ENCODE measurements at places on chromosomes 1 and 21.

DNA sequence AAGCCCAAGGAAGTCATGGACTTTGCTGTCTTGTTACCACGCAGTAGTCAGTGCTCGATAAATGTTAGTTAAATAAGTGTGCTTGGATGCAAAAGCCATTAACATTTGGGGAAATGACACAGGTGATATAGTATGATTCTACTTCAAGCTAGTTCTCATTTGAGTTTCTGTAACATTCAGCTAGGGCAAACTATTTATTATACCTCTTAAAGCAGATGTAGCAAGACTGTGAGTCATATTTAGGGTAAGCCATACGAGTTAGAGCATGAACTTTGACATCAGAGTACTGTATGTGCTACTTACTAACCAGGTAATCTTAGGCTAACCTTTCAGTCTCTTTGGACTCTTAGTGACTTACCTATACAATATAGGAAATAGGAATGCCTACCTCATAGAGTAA lies 21.0 kb downstream of the CLCA4 start:
- DNase-seq = no peak

- no peak for DNase-seq
These were observed 67.6 kb downstream of the POFUT2 start for GRCh38 chr21:45220071-45220481.

- DNase-seq = no peak
These were observed 64.2 kb upstream of the SMYD2 start for GRCh38 chr1:214216779-214217178.

GRCh38 chr21:46048926-46049889 lies 48.7 kb upstream of the COL6A2 start:
- no peak for DNase-seq

DNA sequence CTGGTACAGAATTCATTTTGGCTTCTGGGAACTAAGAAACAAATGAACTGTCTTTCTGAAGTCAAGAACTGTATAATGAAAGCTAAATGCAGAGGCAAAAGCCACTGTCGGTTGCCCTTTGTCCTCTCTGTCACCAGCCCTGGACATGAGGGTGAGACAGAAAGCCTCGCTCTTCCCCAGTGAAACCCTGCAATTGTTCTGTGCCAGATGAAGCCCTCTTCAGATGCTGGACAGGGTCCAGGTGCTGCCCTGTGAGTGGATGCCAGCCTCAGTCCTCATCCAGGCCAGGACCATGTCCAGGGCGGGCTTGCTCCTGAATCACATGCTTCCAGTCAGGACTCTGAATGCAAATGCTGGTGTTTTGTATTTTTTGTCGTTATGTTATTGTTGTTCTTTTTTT lies 138.7 kb downstream of the RUNX1 start:
- no peak for DNase-seq

DNA sequence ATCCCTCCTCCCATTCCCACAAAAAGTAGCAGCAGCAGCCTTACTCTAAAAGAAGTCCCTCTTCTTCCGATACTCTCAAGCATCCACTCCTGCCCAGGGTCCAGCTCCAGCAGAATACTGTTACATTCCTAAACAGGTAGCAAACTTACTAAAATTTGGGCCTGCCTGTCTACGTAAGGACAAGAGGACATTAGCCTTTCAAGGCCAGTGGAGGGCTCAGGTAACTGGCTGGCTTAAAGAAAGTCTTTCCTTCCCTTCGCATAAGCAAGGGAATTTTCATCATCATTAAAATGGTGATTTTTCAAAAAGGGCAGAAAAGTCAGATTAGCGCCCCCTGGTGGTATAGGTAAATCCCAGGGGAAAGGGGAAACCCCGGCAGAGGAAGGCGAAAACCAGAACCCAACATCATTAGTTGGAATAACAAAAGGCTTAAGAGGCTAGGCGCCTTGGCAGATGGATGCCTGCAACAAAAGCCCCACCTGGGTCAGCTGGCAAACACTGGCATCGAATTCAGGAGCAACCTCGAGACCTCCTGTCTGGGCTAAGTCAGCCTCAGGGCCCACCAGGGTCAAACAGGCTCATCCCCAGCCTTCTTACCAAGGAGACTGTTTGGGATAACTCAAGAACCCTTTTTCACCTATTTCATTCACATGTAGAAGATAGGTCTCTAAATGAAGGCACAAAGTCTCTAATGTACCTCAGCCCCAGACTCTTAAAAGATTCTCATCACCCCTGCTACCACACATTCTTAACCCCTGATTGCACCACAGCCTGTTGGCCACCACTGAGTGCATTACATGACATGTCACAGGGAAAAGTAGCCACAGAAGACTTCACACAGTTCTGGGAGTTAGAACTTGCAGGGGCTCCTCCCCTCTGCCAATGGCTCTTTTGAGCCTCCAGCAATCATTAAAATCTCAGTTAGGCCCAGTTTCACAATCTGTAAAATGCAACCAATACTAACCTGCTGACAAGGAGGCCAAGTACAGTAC lies 36.7 kb downstream of the ERI3 start:
- DNase-seq = peak; percentile 19

Measured in activated T-cell treated with anti-CD3 and anti-CD28 coated beads for 1 hour (primary cell).